ENCODE measurements at places on chromosomes 2 and 18.

DNA sequence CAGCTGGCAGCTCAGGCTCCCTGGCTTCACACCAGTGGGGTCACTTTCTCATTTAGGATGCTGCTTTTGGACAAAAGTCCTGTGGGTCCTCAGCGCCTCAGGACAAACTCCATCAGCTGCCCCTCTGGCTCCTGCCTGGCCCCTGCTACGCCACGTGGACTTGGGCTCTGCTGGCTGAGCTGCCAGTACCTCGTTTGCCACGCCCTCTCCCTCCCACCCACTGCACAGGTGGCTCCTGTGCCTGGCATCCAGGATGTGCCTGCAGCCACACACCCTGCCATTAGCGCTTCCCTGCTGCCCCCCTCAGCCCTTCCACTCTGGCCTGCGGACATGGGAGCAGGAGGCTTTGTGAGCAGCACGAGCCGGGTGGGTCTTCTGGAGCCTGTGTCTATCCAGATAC lies 118.9 kb downstream of the ZNF236 start:
- DNase-seq, result no peak

DNA sequence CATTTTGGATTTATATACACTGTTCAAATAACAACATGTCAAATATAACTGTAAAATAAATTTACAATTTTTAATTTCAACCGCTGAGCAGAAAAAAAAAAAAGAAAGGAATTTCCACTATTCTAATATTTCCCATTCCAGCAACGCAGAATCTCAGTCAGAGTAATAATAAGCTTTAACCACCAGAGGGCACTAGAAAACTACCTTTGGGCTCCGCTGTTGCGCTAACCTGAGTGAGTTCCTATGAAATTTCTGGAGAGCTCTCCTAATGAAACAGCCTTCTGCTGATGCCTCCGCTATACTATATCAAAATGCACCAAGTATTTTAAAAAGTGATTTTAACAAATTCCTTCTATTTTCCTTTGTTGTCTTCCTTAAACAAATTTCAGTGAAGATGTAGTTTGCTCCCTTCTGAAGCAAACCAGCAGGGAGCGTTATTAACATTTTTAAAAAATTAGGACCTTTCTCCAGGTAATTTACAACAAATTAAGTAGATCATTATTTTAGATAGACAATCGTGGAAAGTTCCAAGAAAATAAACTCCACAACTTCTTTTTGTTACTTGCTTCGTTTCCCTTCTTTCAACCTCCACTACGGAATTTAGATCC lies 23.0 kb downstream of the ERMN start:
- DNase-seq, result no peak

DNA sequence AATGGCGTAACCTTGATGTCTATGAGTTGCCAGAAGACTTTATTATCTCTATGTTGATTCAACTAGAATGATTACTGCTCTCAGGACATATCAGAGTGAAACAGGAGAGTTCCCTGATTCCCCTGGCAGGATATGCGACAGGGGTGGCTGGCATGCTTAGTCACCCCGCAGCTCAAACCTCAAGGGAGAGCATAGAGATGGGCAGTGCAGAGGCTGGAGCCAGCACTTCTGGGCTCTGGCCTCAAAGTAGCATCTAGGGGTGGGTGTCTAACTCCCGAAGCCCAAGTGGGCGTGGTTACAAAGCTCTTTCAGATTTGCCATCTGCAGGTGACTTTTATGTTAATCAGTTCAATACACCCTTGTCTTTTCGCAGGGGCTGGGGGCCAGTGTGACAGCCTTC lies 391.6 kb downstream of the ADCYAP1 start:
- DNase-seq, result no peak

DNA sequence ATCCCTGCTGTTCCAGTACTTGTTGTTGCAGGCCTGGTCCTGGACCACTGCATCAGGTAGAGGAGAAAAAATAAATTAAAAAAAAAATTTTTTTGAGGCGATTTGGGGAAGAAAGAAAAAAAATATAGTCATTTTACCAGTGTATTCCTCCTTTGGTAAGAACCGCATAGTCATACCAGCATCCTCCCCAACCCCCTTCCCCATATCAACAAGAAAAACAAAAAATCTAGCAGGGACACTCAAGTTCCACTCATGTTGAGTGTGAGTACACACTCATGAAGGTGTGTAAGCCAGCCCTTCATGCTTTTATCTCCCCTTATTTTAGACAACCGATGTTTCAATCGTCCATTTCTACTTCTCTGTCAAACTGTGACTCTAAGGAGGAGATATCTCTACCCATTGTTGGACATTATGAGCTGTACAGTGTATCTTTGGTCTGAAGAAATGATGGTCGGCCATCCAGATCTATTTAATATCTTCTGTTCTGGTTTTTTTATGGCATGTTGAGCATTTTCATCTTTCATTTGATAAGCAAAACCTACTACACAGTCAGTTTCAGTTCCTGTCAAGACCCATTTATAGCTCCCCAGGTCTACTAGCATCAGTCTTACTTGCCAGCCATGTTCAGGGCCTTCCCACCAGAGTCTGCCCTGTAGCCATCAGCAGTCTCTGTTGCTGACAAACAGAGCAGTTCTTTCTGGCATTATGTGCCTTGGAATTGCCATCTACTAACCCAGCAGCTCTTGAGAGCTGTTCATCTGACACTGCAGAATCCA lies 20.0 kb downstream of the ELP2 start:
- DNase-seq, result no peak

GRCh38 chr2:158722266-158723105 lies 72.6 kb upstream of the DAPL1 start:
- DNase-seq, result no peak

- no peak for DNase-seq
Measured at GRCh38 chr2:143529118-143529720, 400.0 kb downstream of the ARHGAP15 start.

DNA sequence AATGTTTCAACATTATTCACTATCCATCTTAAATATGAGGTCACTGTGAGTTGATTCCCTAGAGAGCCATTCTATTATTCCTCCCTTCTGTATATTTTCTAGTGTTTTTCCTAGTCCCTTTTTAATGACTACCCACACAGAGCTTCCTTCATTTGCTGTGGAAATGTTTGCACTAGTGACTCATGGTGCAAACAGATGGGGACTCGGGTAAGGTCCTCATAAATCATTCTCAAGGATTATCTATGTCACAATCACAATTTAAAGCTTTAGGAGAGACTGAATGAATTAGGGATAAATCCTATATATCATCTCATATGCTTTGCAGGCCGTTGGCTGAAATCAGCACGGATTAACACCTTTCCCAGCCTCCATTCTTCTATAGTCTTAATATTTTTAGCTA lies 159.6 kb downstream of the DCC start:
- DNase-seq, result no peak

GRCh38 chr2:178296394-178297090 lies 102.2 kb downstream of the OSBPL6 start:
- no peak for DNase-seq

DNA sequence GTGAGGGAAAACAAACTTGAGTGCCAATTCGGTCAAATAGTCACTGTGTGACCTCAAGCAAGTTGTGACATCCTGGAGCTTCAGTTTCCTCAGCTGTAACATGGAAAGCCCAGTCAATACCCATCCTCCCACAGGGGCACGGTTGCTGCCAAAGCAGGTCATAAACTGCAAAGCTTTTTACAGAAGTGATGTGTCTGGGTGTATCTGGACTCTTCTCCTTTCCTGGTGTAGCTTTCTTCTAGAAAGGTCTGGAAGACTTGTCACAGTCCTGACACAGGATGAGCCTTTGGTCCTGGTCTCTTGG lies 4.2 kb upstream of the AFF3 start:
- no peak for DNase-seq

DNA sequence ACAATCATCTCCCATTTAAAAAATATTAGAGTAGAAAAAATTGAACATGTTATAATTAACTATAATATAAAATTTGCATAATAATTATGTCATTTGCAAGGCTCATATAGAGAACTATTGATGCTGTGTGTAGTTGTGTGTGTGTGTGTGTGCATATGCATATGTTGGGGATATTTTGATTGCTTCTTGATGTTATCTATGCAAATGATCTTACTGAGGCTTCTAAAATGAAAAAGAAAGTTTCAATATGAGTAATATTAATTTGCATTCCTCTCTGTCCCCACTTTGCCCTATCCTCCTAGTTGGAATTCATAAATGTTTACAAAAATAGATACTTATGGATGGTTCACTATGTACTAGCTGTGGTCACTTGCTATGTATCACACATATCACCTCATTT lies 523.3 kb downstream of the TRIB2 start:
- no peak for DNase-seq

DNA sequence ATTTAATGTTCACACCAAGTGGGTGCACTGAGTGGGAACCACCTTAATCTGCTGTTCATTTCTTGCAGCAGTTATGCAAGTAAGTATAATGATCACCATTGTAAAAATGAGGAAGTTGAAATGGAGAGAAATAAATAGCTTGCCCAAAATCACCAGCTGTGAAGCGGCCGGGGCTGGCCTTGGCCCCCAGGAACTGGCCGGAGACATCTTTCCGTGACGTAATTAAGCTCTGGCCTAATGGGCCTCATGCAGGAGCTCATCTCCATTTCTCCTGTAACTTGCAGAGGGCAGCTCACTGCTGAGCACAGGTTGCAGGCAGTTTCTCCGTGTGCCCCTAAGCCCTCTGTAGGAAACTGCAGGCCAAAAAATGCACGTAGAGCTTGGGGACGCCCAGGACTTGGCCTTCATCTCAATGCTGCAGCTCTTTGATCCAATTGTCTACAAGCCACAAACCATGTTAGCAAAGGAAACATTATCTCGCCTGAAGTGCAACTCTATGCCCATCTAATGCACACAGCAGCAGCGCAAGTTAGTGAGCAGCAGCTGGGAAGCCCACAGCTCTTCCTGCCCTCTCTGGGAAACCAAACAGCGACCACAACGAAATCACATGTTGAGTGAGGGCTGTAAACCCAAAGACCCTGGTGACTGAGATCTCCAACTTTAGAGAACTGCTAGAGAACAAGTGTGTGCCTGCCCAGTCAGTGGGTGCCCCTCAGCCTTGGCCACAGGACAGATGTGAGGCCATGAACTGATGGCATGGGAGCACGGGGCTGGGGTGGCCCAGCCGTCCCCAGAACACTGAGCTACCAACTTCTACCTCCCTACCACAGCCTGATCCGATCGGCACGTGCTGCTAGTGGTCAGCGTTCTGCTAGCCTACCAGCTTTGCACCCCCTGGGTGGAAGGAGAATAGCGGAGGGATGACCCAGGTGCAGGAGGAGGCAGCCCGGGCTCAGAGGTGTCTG lies 28.8 kb downstream of the APCDD1 start:
- DNase-seq, result no peak
